ENCODE measurements at places on chromosomes 4 and X.

- DNase-seq, result no peak
Measured at GRCh38 chr4:100799761-100800539, 282.1 kb upstream of the EMCN start.

- no peak for DNase-seq
Measured at GRCh38 chr4:184833046-184833838, 7.5 kb upstream of the ACSL1 start.

DNA sequence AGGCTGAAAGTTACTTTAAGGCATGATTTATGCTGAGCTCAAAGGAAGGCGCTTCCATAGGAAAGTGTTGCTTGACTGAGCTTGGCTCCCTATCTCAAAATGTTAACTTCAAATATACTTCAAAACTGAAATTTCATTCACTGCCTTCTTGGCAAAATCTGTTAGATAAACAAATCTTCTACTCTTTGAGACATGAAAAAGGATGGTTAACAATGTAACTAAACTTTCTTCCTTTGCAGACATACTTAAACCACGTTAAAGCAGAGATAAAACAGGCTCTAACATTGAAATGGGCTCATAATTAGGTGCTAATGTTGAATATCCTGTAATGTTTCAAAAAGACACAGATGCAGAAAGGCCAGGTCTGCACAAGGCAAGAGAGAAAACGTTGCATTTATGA lies 110.4 kb downstream of the AMELX start:
- DNase-seq, result no peak

- DNase-seq, result no peak
Measured at GRCh38 chr4:145557720-145558119, 61.5 kb upstream of the MMAA start.

- DNase-seq, result no peak
Measured at GRCh38 chr4:157992948-157993839, 179.6 kb downstream of the GASK1B start.

DNA sequence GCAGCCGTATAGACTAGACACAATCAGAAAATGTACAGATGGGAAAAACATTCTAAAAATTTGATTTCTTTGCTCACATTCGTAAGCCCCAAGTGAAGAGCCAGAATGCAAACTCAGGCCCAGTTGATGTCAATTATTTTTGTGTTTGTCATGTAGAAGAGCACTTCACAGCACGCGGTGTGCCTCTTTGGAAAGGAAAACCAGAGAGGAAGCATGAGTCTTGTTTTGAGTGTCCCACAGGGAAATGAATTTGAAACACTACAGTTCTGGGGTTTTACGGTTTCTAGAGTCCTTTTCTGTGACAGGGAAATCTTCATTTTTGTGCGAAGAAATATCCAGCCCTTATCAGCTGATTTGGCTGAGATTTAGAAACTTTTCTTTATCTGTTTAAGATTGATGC lies 554.6 kb upstream of the BOD1L1 start:
- DNase-seq, result no peak

DNA sequence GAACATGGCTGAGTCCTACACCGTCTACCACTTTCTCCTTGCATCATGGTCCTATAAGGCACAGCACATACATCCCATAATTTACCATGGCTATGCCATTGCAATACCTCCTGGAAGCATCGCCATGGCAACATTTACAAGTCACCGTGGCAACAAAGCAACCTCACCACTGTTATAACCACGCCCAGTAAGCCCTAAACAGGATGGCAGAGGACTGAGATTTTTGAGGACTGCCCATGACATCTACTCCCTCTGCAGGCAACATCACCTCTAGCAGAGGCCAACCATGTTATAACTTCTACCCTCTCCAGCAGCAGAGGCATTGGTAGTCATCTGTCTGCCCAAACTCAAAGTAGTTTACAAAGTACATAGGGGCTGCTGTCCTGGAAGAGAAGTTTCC lies 29.7 kb downstream of the BCOR start:
- no peak for DNase-seq
